ENCODE measurements at places on chromosomes 12 and 14.

DNA sequence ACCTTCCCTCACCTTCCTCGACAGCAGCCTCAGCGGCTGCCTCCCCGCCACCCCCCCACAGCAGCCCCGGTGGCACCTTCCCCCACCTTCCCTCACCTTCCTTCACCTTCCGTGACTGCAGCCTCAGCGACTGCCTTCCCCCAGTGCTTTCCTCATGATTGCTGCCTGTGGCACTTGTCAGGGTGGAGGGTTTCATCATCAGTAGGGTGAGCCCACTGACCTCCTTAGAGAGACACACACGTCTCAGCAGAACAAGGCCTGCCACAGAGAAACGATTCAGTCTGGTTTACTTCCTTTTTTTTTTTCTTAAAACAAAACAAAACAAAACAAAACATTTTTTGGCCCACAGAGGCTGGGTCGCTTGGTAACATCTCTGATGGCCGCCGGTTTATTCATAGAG lies 75.0 kb downstream of the EP400 start:
- DNase-seq, result no peak

- no peak for DNase-seq
These were observed 33.9 kb upstream of the RASSF8 start for GRCh38 chr12:25924491-25925001.

- DNase-seq, result no peak
These were observed 10.7 kb upstream of the FKBP4 start for GRCh38 chr12:2783936-2784600.

- DNase-seq, result no peak
These were observed 58.5 kb downstream of the WNK1 start for GRCh38 chr12:810671-811415.

GRCh38 chr12:41511247-41511646 lies 323.1 kb downstream of the PDZRN4 start:
- DNase-seq, result no peak

DNA sequence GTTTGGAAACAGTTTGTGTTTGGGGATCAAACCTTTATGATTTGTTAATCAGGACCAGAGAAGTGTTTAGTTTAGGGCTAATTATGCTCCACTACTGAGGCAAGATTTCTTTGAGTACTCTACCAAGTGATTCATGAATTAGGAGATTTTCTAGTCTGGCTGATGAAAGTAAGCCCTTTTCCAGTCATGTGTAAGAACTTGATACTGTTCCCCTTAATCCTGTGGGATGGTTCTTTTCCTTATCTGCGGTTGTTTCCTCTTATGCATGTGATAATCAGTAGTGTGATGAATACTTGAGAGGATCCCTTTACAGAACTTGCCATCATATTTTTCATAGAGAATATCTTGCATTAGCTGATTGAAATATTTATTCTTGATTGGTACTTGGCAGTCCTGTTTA lies 42.1 kb downstream of the DYRK2 start:
- no peak for DNase-seq

- no peak for DNase-seq
These were observed 160.9 kb downstream of the EPS8 start for GRCh38 chr12:15627995-15628945.

DNA sequence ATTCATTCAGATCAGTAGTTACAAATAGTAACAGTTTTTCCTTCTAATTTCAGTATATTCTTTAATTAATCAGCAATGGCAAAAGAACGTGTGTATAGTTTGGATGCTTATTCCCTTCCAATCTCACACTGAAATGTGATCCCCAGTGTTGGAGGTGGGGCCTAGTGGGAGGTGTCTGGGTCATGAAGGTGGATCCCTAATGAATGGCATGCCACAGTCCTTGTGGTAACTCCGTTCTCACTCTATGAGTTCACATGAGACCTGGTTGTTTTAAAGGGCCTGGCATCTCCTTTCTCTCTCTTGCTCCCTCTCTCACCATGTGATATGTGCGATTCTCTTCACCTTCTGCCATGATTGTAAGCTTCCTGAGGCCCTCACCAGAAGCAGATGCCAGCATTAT lies 18.9 kb upstream of the SYNDIG1L start:
- no peak for DNase-seq

- no peak for DNase-seq
These were observed 429.3 kb upstream of the SOX5 start for GRCh38 chr12:24378548-24379407.

DNA sequence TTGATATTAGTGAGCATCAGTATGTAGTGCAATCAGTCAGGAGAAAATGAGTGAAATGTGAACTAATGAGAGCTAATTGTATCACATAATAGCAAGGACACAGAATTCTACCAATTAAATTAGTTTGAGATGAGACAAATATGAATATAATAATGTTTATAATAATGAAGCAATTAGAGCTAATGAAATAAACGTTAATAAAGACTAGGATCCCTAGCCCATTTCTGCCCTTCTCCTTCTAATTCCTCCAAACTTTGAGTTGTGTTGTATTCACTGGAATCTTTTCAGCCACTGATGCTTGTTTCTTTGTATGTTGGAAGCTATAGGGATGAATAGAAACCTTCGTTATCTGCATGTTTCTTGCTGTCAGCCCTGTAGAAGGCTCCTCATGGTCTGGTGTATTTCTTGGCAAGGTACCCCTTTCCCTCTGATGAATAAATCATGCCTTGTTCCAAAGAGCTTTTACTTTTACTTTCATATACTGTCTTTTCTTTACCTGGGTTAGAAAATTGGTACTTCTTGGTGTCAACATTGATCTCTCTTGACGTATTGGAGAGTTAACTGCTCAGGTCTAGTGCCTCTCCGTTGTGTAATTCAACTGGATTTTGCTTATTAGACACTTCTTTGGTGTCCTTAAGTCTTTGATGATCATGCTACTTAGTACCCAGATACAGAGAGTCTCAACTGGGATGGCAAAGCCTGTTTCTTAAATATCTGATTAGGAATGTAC lies 154.8 kb downstream of the PTCSC3 start:
- no peak for DNase-seq

- no peak for DNase-seq
These were observed 368.1 kb upstream of the FOXG1 start for GRCh38 chr14:28398506-28398905.

DNA sequence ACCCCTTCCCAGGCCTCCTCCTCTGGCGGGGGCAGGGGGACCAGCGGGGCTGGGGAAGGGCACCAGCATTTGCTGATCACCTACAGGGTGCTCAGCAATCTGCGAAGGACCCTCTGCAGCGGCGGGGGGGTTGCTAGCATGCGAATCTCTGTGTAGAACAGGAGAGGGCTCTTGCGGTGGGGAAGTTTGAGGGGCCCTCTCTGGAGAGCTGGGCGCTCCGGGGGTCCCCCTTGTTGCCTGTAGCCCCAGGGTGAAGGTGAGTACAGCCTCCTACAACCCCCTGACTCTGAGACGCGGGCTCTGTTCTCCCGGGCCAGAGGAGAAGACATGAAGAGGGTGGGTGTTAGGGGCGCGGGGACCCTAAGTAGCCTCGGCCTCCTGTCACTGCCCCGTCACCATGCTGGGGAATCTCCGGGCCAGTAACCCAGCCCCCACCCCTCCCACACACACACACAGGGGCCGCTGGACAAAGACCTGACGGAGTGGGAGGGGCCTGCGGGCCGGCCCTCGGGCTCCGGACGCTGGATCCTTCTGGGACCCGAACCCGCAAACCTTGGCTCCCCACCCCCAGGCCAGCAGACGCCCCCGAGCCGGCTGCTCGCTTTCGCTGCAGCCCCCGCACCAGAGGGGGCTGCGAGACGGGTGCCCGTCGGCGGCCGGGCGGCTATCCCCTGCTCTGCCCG lies 734 bp downstream of the FIGNL2 start:
- DNase-seq, result no peak

DNA sequence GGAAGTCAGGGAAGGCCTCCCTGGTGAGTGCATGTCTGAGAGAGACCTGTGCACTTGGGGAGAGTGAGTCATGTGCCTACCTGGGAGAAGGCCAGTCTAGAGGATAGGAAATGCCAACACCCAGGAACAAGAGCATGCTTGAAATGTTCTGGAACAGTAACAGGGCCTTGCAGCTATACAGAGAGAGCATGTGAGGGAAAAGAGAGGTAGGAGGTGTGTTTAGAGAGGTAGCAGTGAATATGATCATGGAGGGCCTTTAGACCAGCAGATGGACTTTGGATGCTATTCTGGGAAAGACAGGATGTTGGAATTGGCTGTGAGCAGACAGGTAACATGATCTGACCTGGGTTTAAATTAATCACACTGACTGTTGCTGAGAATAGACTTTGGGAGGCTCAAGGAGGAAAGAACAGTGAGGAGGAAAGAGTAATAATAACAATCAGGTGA lies 1143.6 kb downstream of the FLRT2 start:
- no peak for DNase-seq

GRCh38 chr12:51323966-51324895 lies at the start of gene BIN2:
BIN2 (minus strand) TSS chr12:51324174; CDS start chr12:51324102, 72 bp downstream.
- no peak for DNase-seq

- DNase-seq, result no peak
These were observed 194.6 kb downstream of the PAX9 start for GRCh38 chr14:36856095-36856878.

GRCh38 chr12:466762-467161 lies 7.0 kb downstream of the B4GALNT3 start:
- DNase-seq, result no peak

DNA sequence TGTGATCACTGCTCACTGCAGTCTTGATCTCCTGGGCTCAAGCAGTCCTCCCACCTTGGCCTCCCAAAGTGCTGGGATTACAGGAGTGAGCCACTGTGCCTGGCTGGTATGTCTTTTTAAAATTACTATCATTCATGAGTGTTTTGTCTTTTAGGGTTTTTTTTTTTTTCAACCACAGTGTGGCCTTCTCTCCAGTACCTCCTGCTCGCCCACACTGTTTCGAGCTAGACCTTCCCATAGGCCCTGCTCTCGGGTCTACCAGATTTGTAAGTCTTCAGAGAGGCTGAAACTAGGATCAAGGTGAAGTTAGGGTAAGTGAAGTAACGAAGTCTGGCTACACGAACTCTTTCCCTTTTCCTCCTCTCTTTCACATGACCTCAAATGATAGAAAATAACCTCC lies 1.5 kb downstream of the BIN2 start:
- DNase-seq, result no peak

- DNase-seq, result no peak
These were observed 50.2 kb downstream of the A2M start for GRCh38 chr12:9065607-9065856.

DNA sequence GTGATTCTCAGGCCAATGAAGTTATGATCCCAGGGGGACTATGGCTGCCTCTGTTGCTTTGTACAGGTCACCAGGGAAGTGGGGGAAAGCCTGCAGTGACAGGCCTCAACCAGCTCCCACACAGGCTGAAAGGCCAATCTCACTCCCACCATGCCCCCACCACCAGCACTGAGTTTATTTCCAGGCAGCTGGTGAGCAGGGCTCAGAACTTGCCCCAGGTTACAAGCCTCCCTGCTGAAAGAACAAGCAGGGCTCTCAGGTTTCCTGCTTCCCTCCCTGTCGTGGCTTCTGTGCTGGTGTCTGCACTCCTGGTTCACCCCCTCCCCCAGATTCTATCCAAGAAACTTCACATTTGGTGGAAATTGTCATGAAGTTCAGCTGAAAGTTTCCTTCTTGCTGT lies 260.3 kb downstream of the CCDC59 start:
- no peak for DNase-seq

DNA sequence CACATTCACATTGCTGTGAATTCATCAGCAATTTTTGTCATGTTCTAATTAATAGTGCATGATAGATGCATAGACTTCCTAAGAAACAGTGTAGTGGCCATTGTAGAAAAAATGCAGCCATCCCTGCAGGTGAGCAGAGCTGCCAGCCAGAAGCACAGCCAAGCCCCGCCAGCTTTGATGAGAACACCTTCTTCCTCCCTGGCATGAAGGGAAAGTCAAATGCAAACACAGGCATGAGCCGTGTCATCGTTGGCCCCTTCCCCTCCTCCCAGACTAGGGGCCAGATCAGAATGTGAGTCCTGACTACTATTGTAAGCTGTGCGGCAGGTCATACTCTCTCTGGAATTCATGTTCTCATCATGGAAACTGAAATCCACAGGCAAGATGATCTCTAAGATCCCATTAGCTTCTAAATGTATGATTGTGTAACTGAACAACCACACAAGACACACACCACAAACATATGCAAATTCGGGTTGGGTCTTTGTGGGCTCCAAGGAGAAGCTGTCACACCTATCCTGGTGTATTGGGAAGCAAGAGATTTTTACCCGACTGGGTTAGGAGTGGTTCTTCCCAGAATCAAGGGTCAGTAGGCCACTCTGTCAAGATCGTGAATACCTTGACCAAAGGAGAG lies 2.8 kb upstream of the AQP2 start:
- no peak for DNase-seq

DNA sequence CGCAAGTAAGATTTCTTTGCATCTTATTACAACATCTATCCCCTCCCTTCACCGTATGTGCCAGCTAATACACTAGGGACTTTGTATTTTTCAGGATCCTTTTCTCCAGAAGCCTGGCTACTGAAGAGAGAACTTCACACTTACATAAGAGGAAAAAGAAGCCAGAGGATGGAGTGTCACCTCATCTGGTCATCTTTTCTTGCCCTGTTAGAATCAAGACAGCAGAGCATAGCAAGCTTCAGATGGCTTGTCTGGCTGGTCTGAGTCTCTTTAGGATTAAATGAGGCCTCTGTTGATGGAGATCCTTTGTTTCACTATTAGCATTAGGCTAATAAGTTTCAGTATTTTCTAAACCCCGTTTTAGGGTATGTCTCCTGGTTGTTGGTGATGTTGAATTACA lies 14.4 kb upstream of the AACS start:
- DNase-seq, result no peak

GRCh38 chr14:61494018-61494417 lies 172.6 kb downstream of the PRKCH start:
- DNase-seq, result no peak

- DNase-seq, result no peak
These were observed 23.7 kb downstream of the GSTZ1 start for GRCh38 chr14:77344377-77344996.

Measured in NCI-H1436 treated with DMSO at 0.1 percent for 48 hours (cell line).